ENCODE measurements at places on chromosomes 11 and 22.

- no peak for DNase-seq
Observed at GRCh38 chr22:36552289-36552688, 23.3 kb upstream of the EIF3D start.

DNA sequence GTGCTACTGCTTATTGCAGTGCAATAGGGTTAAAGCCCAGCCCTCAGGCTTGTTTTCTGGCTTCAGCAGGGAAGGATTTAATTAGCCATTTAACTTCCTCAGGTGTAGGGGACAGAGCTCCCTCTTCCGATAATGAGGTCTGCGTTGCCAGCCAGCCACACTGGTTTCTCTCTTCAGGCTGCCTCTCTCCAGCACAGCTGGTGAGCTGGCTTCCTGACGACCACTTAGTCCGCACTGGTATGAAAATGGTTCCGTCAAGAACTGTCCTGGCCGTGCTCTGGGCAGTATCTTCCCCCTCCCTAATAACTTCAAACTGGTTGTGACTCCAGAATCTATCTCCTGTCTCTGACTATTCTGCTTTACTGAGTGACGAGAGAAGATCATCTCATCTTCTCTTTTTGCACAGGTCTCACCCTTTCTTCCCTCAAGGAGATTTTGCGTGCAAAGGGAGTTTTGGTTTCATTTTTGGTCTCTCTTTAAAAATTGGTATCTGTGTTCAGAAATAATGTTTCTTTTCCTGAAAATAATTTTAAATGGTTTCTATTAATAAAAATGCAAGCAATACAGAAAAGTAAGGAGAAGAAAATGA, 49.2 kb downstream of the CNTN5 start:
- DNase-seq = no peak

GRCh38 chr11:32450372-32450771, 15.0 kb upstream of the WT1 start:
- no peak for DNase-seq

- DNase-seq = no peak
Observed at GRCh38 chr11:47259232-47259977, 1.6 kb downstream of the NR1H3 start.

DNA sequence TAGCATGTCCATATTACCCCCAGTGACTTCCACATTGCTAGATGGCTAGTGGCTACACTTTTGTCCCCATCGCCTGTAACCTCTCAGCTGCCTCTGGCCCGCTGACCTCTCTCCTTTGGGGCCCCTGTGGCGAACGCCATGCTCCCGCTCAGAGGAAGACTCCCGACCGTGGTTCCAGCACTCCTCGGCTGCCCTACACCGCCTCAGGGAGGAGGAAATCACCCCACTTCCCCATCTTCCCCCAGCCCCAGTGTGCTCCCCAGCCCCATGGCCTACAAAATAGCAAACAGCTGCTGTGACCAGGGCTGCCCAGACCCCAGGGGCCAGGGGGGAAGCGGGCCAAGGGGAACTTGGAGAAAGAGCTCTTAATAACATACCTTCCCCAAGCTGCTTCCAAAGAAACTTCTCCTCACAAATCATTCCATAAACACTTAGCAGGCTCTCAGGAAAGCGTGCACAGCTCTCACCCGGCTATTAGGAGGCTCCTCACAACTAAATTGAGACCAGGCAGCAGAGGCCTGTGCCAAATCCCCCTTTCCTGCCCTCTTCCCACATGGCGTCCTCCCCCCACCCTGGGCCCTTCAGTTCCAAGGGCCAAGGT, 63.5 kb upstream of the WNT11 start:
- DNase-seq = no peak

DNA sequence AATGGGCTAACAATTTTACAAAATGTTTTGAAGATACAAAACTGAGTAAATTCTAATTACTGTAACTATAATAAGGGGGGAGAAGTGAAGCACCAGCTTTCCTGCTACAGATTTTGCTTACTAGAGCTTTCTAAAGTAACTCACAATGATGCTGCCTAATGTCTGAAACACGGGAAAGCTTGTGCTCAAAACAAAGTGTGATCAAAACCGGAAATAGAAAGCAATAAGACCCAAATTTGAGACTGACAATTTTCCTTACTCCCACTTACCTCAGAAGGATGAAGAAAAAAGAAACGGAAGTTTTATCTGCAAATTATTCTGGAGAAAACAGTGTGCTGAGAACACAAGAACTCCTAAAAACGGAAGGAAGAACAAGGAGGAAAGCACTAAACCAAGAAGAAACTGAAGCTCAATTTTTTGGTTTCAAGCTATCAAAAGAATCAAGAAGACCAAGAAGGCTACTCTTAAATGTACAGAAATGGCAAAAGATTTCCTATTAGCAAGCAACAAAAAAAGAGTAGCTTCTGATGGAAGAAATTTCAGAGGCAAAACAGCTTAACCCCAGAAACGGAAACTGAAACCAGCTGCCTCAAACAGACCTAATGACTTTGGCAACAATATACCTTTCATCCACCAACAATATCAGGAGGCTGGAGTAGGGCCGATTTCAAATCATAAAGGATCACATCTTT, 33.4 kb downstream of the AMBRA1 start:
- DNase-seq = no peak

DNA sequence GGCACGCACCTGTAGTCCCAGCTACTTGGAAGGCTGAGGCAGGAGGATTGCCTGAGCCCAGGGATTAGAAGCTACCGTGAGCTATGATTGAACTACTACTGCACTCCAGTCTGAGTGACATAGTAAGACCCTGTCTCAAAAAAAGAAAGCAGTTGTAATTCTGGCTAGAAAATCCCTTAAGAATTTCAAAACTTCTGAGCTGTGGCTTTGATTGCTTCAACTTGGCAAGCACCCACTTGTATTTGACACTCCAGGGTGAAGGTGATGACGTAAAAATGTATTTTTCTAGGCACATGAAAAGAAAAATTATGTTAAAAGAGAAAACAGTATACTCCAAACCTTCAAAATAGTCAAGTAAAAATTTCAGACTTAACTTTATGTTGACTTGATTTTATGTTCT, 23.6 kb upstream of the ALKBH3 start:
- DNase-seq = no peak

GRCh38 chr11:67024966-67025365, 2.0 kb downstream of the SYT12 start:
- no peak for DNase-seq

GRCh38 chr22:20490183-20490940, 5.2 kb downstream of the KLHL22 start:
- DNase-seq = no peak
